ENCODE measurements at places on chromosomes 16 and 17.
A peak's percentile ranks its signal among the peaks of the same experiment; 100 is the strongest.

- peak; percentile 21 for DNase-seq
These were observed 11.1 kb upstream of the SLC5A11 start for GRCh38 chr16:24834459-24835335.

- no peak for DNase-seq
These were observed 263.6 kb upstream of the DYNLRB2 start for GRCh38 chr16:80277182-80277581.

GRCh38 chr16:1984347-1985225 is 593 bp downstream of the GFER start:
- DNase-seq, result no peak

DNA sequence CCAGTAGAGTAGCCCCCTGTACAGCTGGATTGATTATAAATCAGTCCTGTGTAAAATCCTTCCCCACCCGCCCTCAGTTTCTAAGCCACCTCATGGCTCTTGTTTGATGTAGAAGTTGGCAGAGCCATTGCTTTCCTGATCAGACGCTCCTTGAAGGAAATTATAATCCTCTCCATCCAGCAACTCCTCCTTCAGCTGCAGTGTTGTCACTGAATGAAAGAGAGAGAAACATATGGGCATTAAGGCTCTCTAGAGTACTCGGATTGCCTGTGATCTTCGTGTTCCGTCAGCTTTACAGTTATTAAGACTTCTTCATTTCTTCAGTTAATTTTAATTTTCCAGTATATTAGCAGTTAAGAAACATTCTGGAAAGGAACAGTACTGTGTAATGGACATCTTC is 14.3 kb downstream of the NME2 start:
- no peak for DNase-seq

DNA sequence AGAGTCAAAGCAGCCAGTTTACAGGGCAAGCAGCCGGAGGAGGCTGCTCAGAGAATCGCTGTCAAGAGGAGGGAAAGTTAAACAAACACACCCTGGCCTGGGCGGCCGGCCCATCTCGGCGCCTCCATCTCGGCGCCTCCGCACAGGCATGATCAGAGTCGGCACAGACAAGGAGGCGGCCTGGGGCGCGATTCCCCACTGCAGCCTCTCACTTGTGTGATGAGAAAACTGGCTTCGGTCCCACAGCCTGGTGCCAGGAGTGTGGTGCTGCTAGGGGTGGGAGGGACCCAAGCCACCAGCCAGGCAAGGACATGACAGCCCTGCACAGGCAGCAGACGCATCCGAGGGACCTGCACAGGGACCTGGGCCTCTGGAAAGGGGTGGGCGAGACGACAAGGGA is 17.7 kb downstream of the SLC38A10 start:
- DNase-seq, result peak; percentile 73

GRCh38 chr17:45225964-45226530 is 4.4 kb downstream of the FMNL1 start:
- DNase-seq, result peak; percentile 55

GRCh38 chr16:2663553-2664546 is 18.5 kb upstream of the KCTD5 start:
- DNase-seq, result no peak

DNA sequence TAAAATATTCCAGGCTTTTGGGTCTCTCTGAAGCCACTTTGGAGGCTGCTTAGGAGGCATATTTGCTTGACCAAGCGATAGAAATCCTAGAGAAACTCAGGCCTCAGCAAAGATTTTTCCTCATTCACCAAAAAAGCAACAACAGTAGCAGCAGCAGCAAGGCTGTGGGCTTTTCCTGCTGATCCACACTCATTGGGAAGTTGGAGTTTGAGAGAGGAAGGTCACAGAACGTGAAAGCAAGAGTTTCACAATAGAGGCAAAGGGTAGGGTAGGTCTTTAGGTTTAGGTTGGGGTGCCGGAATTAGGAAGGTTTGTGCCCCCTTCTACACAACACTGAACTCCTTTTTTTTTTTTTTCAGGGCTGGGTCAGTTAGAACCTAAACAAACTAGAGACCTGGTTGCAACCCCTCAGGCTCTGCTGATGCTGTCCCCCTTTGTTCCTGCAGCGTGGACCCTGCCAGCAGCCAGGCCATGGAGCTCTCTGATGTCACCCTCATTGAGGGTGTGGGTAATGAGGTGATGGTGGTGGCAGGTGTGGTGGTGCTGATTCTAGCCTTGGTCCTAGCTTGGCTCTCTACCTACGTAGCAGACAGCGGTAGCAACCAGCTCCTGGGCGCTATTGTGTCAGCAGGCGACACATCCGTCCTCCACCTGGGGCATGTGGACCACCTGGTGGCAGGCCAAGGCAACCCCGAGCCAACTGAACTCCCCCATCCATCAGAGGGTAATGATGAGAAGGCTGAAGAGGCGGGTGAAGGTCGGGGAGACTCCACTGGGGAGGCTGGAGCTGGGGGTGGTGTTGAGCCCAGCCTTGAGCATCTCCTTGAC is 2.0 kb downstream of the TMUB2 start:
- DNase-seq, result no peak

DNA sequence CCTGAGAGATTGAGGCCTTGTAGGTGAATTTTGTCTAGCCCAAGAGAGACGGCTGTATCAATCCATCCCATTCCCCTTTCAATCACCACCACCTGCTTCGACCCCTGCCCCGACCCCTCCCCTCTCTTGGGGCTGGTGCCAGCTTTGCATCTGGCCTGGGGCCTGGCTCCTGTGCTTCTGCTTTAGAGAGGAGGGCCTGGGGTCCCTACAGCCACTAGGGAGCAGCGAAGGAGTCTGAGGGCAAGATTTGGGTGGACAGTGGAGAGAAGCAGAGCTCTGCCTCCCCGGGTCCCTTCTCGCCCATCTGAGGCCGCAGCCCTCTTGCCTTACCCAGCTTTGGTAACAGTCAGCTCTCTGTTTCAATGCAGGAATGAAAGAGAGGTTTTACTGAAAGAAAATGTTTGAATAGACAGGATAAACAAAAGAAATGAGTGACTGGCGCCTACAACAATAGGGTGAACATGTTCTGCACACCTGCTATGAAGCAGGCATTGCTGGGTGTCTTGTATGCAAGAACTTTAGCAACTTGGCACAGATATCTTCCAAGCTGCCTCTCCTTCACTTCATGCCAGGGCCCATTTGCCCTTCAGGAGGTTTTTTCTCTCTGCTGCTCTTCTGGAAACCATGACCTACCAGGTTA is 57.4 kb downstream of the SLC47A1 start:
- no peak for DNase-seq

DNA sequence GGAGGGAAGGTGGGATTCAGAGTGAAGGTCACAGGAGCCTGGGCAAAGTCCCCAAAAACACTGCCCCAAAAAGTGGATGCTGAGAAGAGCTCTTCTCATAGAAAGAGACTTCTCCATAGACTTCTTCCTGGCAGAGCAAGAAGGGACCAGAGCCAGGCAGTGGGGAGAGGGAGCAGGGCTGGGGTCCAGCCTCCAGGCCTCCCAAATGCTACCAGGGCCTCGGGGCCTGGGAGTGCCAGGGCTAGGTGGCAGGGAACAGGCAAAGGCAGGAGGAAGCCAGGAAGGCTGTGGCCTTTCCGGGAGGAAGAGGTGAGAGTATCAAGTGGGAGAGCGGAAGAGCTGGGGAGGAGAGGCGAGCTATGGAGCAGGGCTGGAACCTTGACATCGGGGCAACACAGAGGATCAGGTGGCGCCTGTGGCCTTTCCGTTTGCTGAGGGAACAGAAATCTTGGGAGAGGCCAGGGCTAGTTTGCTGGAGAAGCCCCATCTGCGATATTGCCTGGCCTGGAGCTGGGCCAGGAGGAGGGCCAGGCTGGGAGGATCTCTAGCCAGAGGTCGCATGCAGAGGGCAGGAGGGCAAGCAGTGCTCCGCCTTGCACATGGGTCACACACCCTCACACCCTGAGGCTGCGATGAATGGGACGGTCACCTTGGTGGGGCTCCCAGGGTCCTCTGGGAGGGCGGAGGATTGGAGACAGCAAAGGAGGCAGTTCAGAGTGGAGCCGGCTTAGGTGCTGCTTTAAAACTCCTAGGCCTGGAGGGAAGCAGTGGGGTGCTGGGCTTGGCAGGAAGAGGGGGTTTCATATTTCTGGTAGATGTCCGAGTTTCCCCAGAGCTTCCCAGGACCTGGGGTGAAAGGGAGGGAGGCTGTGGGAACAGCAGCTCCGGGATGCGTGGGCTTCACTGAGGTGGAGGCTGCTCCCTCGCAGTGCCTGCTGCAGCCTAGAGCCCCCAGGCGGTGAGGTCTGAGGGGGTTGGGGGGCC is 3.4 kb downstream of the SLC16A5 start:
- DNase-seq, result no peak

DNA sequence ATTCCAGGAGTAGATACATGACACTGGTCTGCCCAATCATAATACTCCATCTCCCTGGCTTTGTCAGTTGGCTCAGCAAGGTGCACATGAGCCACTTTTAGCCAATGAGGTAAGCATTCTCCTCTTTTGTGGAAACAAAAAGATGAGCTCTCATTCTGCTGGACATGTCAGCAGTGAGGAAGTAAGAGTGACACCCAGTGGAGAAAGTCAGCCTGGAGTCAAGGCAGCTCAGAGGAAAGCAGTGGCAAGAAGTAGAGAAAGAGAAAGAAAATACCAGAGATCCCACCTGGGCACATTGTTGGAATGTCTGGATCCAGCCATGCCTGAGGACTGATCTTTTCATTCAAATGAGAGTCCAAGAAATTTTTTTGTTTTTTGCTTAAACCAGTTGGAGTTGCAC is 496.9 kb upstream of the C16orf82 start:
- no peak for DNase-seq

DNA sequence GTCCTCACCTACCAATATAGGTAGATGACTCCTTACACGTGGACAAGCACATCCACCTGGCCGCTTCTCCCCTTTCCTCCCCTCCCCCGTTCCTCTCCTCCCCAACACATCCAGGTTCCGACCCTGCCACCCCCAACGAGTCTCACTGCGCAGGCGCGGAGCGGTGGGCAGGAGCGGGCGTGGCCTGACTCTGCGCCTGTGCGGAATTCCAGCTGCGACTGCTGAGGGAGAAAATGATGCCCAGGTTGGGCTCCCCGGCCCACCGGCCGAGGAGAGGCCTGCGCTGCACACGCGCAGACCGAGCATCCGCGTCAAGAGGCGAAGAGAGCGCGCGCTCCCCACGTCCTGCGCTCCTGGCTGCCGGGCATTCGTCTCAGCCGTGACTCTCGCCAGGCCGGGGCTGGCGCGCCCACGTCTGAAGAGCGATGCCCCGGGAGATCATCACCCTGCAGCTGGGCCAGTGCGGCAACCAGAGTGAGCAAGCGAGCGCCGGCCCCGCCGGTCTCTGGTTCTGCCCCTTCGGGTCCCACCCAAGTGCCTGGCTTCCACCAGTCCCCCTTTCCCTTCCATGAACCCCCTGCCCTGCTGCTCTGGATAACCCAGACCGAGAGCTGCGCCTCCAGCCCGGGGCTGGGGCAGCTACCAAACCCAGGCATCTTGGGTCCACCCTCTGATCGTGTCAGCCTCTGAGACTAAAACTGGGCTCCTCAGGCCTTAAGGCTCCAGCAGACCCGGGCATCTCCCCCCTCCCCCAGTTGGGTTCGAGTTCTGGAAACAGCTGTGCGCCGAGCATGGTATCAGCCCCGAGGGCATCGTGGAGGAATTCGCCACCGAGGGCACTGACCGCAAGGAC is at the start of gene TUBG2:
Gene TUBG2 (plus strand): TSS at position 206 of the 853 bp plus-strand sequence. CDS start 220 bp downstream, at position 426.
- DNase-seq, result peak; percentile 69
